Stimulated activated CD4-positive, alpha-beta T cell treated with anti-CD3 and anti-CD28 coated beads, Interleukin-1b, Interleukin-23, amount 100 ng/mL, for 48 hours (primary cell): ENCODE measurements at places on chromosomes 7 and 10.
A peak's percentile ranks its signal among the peaks of the same experiment; 100 is the strongest.

DNA sequence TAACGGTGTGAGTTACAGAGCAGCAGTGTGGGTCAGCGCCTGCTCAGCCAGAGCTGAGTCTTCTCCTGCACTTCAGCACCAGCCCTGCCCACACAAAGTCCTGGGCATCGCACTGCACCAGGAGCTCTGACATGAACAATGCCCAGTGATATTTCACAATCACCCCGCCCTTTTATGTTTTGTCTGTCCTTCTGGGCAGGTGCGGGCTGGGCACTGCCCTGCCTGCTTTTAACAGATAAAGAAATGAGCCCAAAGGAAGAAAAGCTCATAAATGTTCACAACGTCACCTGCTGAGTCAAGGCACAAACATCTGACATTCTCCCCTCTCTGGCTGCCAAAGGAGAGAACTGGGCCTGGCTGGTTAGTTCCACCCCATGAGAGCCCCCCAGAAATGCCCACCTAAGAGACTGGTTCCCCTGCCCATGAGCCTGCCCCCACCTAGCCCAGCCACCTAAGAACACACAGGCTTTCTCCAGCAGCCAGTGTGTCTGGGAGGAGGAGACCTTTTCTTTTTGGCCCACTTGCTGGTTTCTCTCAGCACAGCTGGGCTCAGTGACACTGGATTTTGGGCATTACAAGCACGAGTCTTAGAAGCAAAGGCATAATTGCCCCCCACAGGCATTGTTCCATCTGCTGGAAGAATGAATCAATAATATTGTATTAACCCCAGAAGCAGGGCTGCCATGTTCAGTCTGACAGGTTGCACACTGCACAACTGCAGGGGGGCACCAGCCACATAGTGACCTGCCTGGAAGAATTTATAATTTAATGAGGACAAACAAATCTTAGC is 22.3 kb downstream of the CALML3 start:
- no peak for DNase-seq

- DNase-seq, result no peak
Measured at GRCh38 chr7:139825666-139826290, 3.3 kb upstream of the TBXAS1 start.

- DNase-seq, result no peak
Measured at GRCh38 chr10:4810092-4810491, 15.9 kb upstream of the AKR1E2 start.

- DNase-seq, result no peak
Measured at GRCh38 chr7:138208864-138209263, 132.6 kb downstream of the AKR1D1 start.

DNA sequence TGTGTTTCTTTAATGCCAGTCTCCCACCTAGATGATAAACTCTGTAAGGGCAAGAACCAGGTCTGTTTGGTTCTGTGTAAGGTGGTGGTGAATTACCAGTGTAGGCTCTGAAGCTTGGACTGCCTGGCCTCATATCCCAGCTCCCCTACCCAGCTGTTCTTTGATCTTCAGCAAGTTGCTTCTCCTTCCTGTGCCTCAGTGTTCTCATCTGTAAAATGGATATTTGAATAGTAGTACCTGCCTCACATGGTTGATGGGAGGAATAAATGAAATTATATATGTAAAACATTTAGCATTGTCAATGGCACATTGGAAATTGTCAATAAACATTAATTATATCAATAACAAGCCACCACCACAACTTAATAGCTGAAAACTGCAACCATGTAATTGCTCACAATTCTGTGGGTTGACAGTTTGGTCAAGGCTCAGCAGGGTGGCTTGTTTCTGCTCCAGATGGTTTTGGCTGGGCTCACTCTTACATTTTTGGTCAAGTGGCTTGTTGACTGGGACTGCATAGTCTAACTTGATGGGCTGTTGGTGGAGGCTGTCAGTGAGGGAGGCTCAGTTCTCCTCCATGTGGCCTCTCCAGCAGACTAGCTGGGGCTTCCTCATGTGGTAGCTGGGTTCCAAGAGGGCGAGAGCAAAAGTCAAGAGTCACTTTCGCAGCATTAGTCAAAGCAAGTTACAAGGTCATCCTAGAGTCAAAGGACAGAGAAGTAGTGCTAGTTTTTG is 84.5 kb upstream of the DUSP5 start:
- DNase-seq, result peak; percentile 47

DNA sequence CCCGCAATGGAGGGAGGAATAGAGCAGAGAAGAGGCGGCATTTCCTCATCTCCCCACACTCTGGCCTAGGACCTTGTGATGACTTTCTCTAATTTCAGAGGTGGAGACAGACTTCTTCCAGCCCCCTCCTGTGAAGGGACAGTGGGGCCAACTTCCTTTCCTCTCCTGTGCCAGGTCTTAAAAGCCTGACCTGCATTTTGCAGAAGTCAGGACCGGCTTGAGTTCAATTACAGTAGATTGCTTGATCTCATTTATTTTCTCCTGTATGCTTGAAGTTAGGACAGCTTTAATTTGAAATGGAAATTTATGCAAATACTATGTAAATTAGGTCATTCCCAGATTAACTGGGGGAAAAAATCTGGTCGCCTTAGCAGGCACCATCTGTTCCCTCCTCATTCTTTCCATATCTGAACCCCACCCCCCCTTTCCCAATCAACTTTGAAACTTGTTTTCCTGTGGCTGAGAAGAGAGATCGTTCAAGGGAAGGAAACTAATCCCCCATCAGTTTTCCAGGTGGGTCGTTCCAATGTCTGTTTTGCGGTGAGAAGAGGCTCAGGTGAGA is 57.1 kb downstream of the SYPL1 start:
- DNase-seq, result no peak

DNA sequence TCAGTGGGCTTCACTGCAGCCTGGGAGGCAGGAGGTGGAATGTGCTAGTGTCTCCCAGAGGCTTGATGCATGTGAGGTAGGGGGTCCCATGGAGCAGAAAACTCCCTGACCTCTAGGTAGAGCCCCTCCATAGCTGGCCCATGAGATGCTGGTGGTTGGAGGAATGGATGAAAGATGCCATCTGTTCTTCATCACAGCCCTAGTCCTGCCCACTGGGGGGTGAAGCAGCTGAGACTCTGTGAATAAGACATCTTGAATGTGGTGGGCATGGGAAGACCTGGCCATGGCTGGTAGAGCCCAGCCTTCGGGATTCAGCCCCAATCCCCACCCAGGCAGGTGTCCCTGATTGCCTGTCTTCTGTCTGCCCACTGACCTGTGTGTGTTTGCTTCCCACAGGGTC is 92.5 kb downstream of the COL13A1 start:
- no peak for DNase-seq

GRCh38 chr10:36801660-36802059 is 323.7 kb upstream of the ANKRD30A start:
- no peak for DNase-seq

- DNase-seq, result no peak
Measured at GRCh38 chr7:103349805-103350204, 2.4 kb downstream of the PSMC2 start.

DNA sequence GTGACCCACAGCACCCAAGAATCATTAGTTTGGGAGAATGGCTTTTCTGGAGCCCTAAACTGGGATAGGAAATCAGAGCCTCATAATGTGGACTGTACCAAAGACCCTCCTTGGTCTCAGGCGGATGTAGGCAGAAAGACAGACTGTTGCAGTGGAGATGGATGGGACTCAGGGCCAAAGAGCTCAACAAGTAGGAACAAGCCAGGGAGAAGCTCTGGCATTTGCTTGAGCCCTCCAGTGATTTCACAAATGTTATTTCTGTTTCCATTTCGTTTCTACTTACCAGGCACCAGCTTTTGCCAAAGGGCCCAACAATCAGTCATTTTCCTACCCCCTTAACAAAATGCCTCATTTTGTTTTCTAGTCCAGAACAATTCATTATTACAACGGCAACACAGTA is 762.7 kb downstream of the KCNMA1 start:
- DNase-seq, result no peak

DNA sequence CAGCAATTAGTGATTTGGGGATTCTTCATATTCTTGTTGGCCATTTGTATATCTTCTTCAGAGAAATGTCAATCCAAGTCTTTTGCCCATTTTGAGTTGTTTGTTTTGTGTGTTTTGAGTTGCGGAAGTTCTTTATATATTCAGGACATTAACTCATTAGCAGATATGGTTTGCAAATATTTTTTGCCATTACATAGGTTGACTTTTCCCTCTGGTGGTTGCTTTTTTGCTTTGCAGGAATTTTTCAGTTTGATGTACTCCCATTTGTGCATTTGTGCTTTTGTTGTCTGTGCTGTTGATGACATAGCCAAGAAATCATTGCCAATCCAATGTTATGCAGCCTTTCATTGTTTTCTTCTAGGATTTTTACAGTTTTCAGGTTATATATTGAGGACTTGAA is 63.6 kb upstream of the DNAJC1 start:
- DNase-seq, result no peak

- no peak for DNase-seq
Measured at GRCh38 chr7:4185721-4186512, 496.2 kb upstream of the FOXK1 start.

DNA sequence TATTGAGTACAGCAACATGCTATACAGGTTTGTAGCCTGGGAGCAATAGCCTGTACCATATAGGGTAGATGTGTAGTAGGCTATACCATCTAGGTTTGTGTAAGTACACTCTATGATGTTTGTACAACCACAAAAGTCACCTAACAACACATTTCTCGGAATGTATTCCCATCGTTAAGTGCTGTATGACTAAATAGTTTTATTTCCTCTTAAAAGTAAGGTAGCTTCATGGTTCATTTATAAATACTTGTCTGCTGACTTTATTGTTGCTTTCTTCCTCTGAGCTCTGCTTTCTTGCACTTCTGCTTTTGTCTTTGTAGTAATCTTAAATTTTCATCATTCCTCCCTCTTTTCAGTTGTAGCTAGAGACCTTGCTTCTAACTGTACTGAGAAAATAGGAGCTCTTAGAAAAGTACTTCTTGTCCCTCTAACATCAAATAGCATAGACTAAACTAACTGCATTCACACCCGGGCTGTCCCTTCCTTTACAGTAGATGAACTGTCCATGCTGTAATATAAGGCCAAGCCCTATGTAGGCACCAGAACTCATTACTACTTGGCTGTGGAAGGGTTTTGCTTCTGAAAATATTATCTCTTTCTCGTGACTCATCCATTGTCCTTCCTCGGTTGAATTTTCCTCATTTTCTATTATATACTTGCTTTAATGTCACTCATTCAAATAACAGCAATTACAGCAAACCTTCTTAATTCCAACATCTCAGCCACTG is 55.4 kb upstream of the FAM3C start:
- no peak for DNase-seq

DNA sequence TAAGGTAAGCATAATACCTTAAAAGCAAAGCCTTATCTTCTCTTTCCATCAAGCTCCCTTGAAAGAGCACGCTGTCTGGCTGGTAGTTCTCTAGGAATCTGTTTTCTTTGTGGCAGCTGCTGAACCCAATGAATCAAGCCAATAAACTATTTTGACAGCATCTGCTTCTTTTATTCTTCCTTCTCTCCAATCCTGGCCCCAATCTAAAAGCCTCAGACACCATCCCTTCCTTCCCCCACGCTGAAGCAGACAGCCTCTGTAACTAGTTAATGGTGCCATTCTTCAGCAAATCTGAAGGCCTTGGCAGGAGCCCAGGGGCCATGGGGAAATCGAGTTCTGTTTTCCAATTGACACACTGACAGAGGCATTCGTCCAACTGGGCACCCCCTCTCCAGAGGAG is 186.6 kb upstream of the LYZL1 start:
- DNase-seq, result no peak

- no peak for DNase-seq
Measured at GRCh38 chr10:85578860-85579259, 787.7 kb downstream of the GRID1 start.

- DNase-seq, result no peak
Measured at GRCh38 chr7:28547115-28547514, 134.8 kb downstream of the CREB5 start.

- DNase-seq, result peak; percentile 28
Measured at GRCh38 chr10:15254808-15255648, 86.5 kb upstream of the NMT2 start.

DNA sequence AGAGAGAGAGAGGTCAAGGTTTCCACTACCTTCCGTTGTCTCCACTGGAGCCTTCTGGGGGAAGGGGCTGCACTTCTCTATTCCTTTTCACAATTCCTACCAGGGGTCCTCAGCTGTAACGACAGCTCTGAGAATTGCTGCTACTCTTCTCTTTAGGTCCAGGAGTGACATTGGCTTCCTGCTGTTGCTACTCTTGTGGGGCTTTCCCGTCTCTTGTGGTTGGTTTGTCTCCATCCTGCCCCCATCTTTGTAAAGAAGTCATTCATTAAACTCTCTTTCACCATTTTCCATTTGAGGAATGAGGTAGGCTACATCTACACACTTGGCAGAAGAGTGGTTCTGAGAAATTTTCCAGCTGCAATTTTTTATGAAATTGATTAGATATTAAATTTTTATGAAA is 238.8 kb upstream of the LYZL1 start:
- DNase-seq, result no peak

DNA sequence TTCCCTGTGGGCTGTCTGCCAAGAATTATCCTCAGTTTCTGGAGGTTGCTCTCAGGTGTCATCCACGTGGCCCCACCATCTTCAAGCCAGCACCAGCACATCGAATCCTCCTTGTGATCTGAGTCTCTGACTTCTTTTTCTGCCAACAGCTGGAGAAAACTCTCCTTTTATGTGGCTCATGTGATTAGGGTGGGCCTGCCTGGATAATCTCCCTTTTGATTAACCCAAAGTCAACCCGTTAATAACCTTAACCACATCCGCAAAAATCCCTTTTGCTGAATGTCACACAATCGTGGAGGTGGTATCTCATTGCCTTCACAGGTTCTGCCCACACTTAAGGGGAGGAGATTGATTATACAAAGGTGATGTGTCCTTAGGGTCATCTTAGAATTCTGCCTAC is 73.8 kb downstream of the LRGUK start:
- no peak for DNase-seq

GRCh38 chr10:33125522-33126517 is 167.8 kb upstream of the ITGB1 start:
- peak; percentile 24 for DNase-seq

GRCh38 chr7:66542528-66543269 is 86.0 kb upstream of the KCTD7 start:
- no peak for DNase-seq

DNA sequence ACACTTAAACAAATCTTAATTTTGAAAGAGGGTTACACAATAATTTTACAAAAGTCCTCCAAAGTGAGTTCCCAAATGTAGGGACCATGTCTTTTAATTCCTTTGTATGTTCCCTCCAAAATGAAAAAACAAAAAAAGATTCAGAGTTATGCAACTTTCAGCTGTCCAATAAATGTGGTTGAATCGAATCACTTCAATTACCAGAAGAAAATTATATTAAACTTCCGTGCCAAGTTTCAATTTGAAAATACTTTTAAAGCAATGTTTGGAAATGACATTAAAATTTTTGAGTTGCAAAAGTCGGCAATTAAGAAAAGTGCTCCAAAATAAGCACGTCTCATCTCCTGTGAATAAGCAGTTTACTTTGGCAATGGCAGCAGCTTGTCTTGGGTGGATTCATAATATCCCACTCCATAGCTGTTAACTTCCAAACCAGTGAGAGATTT is 60.3 kb upstream of the C1GALT1 start:
- DNase-seq, result no peak
